Right hindlimb (tissue), 1 donor: ENCODE measurements at places on chromosomes 16 and 17.

DNA sequence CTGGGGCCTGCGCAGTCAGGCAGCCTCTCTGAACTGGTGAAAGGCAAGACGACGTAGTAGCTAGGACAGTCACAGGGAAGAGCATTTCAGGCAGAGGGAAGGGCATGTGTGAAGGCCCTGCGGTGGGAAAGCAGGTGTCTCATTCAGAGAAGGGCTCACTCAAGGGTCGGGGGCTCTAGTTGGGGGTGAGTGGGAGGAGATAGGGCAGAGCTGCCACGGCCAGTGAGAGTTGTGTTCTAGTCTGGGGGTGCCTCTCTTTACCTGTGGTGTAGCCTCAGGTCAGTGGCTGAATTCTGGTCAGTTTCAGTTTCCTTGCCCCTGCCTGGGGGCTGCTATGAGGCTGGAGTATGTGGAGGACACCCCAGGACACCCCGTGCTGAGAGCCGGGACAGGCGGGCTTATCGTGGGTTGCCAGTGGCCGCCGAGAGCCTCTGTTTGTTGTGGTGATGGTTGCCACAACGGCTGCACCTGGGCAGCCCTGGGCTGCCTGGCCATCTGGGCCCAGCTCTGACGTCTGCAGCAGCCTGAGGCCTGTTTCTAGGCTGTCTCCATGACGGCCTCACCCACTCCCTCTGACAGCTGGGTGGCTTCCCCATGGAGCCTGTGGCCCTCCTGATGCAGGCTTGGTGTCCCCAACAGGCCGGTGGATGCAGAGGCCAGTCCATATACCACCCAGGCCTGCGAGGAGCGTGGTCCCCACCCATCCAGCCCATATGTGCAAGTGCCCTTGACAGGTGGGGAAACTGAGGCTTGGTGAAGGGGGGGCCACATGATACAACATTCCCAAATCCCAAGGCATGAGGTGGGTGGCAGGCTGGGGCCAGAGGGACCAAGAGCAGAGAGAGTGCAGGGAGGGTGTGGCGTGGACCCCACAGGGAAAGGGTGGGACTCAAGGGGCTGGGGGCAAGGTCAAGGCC, 10.8 kb downstream of the MAP2K3 start:
- peak; percentile 59 for DNase-seq

GRCh38 chr17:65072660-65073071, 16.1 kb upstream of the GNA13 start:
- no peak for DNase-seq

DNA sequence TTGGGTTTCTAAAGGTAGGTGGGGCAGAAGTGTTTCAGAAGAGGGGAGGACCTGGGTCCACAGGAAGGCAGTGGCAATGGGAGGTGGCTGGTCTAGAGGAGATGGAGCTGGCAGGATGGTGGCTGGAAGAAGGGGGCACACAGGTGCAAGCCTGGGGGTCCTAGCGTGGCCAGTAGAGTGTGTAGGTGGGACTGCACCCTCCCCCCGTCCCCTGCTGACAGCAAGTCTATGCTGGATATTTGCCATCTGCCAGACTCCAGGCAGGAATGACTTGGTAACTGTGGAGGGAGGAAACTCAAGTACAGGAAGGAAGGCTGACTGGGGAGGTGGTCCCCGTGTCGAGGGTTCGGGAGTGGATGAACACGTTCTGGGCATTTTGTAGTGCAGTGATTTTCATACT, 8.6 kb downstream of the MED9 start:
- DNase-seq = no peak

GRCh38 chr16:82056550-82056896, 21.5 kb downstream of the HSD17B2 start:
- no peak for DNase-seq

GRCh38 chr17:16939208-16939576, 32.7 kb downstream of the TNFRSF13B start:
- DNase-seq = peak; percentile 15

GRCh38 chr16:22132801-22133200, 29.5 kb upstream of the SDR42E2 start:
- DNase-seq = no peak

DNA sequence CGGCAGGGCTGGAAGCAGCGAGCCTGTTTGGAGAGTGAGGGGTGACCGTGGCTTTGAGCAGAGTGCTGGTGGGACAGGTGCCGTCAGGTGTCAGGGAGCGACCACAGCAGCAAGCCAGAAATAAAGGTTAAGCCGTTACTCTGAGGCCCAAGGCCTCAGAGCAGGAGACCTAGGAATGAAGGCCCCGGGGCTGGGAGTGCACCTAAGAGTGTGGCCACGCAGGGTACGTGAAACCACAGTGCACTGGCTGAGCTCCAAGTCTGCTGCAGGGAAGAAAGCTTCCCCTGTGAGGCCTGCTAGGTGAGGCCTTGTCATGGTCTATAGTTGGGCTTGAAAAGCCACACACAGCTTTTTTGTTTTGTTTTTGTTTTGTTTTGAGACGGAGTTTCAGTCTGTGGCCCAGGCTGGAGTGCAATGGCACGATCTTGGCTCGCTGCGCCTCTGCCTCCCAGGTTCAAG, 8.7 kb downstream of the CLUAP1 start:
- DNase-seq = no peak

GRCh38 chr17:44557651-44558285, 484 bp downstream of the FZD2 start:
- DNase-seq = no peak

DNA sequence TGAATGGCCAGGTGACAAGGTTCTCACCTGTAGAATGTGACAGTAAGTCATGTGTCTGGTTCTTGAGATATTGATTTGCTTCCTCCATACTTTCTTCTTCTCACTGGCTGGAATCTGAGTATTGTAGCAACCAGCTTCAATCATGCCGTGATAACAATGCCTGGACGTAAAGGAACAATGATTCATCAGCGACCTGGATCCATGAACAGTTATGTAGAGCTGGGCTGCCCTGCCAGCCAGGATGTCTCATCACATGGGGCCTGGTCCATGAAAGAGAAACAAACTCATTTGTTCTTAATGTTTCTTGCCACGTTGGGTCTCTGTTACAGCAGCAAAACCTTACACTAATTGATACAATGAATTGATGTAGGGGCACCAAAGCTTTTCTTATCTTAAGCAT, 627.2 kb downstream of the TOX3 start:
- no peak for DNase-seq

- DNase-seq = peak; percentile 33
Observed at GRCh38 chr17:72373910-72374741, 253.3 kb downstream of the SOX9 start.

GRCh38 chr16:30761427-30761927, 385 bp downstream of the CFAP119 start:
- DNase-seq = peak; percentile 56

- no peak for DNase-seq
Observed at GRCh38 chr17:76568811-76569221, 16.8 kb downstream of the ST6GALNAC2 start.

DNA sequence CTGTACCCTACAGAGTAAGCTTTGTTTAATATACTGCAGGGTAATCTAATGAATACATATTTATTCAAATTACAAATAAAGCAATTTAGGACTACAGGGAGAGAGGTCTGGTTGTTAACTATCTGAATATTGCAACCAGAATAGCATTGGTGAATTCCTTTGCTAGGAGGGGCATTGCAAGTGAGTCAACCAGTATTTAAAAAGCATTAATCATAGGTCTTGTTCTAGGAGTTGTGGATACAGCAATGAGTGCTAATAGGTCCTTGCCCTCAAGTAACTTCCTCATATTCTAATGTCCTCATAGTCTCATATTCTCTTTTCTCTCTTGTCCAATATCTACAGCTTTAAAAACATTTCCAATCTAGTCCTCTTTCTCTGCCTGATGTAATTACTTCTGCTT, 531.4 kb downstream of the CDH11 start:
- DNase-seq = no peak

DNA sequence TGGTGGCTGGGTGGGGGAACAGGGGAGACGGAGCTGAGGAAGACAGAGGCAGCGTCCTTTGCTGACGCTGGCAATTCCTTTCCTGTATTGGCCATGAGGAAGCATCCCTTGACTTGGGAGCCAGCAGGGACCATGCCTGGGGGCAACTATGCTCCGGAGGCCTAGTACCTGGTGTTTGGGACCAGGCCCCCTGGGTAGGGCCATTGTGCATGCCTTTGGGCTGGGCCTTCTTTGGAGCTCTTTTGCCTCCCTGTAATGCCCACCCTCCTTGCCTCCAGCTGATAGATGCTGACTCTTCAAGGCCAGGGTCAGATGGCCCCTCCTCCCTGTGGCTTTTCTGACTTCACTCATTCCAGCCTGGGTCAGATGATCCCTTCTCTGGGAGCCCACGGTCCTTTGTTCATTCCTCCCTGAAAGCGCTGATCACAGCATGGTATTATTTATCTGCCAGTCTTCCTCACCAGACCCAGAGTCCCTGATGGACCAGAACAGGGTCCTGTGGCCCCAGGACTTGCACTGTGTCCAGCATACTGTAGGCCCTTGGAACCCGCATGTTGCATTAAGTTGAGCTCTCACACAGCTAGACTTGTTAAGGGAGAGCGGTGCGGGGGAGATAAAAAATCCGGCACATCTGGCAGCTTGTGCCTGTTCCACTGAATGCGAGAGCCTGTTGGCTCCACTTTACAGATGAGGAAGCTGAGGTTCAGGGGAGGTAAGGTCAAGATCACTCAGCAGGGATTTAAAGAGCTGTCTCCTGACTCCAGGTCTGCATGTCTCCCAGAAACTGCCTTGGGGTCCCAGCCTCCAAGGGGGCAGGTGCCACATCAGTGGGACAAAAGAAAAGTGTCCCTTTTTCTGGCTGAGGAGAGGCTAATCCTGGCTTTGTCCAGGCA, 2.9 kb downstream of the STARD3 start:
- DNase-seq = no peak

- no peak for DNase-seq
Observed at GRCh38 chr17:45984368-45984767, 14.7 kb upstream of the STH start.

GRCh38 chr16:19073863-19074262, 6.4 kb downstream of the COQ7 start:
- DNase-seq = no peak

GRCh38 chr16:5502467-5502869, 404.9 kb upstream of the EEF2KMT start:
- DNase-seq = no peak
